ENCODE measurements at places on chromosomes 16 and 17. TPM values are rescaled to one million over a fixed set of nuclear protein-coding genes. Genes with fewer than 3 reads are reported as not detected.

DNA sequence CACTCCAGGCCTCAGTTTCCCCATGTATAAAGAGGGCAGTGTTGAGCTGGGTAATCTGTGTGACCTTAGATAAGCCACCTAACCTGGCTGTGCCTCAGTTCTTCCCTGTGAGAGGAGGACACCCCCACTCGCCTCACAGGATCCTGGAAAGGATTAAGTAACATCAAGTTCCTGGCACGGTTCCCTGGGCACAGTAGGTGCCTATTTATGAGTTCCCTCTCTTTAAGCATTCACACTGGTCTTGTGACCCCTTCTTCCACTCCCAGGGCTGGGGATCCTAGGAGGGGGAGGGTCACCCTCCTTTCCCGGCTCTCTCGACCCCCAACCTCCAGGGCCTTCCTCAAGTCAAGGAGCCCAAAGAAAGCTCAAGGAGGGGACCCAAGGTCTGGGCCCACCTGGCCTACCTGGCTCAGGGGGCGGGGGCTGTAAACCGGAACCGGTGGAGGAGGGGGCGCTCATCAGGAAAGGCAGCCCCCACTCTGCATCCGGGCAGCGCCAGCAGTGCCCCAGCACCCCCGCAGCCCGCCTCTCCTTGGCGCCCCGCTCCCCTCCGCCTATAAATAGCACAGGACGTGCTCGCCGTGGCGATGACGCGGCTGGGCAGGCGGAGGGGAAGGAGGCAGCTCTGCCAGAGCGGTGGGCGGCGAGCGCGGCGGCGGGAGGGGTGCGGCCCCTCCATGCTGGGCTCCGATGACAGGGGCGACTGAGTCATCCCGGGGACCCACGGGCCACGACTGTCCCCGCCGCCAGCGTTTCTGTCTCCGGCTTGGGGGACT is 9.4 kb downstream of the RPL19 start:
- DNase-seq, result peak; percentile 51

DNA sequence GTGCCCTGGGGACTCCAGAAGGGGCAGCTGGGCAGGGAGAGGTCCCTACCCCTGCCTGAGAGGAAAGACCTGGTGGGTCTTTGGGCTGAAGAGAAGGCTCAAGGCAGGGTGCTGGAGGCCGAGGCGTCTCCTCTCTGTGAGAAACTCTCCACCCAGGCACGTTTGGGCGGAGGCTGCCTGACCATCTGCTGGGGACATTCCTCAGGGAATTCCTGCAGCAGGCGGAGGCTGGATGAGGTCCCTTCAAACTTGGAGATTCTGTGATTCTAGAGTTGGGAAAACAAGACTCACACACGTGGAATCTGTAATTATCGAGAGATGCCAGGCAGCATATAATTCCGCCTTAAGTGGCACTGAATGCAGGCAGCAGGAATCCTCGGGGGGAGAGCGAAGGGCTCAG is 21.1 kb upstream of the PHF12 start:
- DNase-seq, result no peak

- DNase-seq, result no peak
These were observed 19.8 kb upstream of the MAPK3 start for GRCh38 chr16:30142672-30143346.

DNA sequence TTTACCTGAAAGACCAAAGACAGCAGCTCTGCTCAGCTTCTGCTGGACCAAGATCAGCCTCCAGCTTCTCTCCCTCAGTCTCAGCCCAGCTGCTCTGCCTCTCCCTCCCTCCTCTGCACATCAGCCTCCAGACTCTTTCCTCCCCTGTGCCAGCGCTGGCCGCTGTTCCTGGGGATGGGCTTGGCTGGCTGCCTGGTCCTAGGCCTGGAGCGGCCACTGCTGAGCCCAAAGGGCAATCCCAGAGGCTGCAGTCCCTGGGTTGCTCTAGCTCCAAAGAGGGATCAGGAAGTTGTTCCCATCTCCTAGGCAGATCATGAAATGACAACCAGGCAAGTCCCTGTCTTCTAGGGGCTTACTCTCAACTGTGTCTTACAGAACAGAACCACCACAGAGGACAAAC is 31.3 kb downstream of the DCUN1D3 start:
- no peak for DNase-seq

GRCh38 chr16:49548325-49548970 is 174.8 kb downstream of the C16orf78 start:
- no peak for DNase-seq

The ASGR2 gene
- 0.40 TPM for polyA plus RNA-seq
